ENCODE measurements at places on chromosomes 12 and 14.

GRCh38 chr12:34391771-34392581 is 369.7 kb downstream of the ALG10 start:
- no peak for DNase-seq

GRCh38 chr12:6269986-6270385 is 40.5 kb upstream of the PLEKHG6 start:
- DNase-seq, result no peak

- DNase-seq, result no peak
These were observed 221.6 kb downstream of the C12orf75 start for GRCh38 chr12:105552056-105552455.

DNA sequence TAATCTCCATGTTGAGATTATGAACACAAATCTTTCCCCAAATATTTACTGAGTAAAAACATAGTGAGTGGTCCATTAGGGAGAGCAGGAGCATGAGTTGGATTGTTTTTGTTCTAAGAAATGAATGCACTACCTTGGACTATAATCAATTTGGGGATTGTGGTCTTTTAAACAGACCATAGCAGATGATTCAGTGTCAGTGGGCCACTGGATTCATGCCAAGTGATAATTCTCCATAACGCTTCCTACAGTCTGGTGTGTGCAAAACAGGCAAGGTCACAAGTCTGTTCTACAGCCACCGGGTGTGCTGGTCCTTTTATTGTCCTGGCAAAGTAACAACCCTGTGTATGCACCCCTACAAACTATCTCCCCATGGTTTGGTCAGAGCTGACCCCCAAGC is 266.3 kb downstream of the APAF1 start:
- DNase-seq, result no peak

- no peak for DNase-seq
These were observed 30.9 kb downstream of the ERGIC2 start for GRCh38 chr12:29350080-29350479.

- no peak for DNase-seq
These were observed 35.9 kb upstream of the MED13L start for GRCh38 chr12:116313194-116313927.

DNA sequence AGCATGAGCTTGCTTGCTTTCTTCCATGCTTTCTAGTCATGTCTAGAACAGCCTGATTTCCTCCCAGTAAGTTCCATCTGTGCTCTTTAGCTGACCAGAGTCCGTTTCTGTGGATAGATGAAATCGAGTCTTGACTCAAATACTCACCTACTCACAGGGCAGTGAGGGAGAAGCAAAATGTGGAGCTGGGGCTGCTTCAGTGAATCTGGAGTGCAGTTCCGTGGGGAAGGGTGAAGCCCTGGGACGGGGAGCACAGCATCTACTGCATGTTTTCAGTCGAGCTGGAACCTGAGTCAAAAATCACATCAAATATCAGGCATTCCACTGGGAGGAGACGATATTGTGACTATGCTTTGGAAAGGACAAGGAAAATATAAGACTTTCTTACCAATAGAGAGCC is 70.3 kb upstream of the PRMT8 start:
- no peak for DNase-seq

- DNase-seq, result no peak
These were observed 76.4 kb upstream of the FOXN3 start for GRCh38 chr14:89493406-89493805.

- no peak for DNase-seq
These were observed 35.4 kb upstream of the DIO3 start for GRCh38 chr14:101525640-101526527.

- DNase-seq, result no peak
These were observed 708.0 kb downstream of the MED13L start for GRCh38 chr12:115569345-115570068.

- DNase-seq, result no peak
These were observed 75.3 kb downstream of the PPFIA2 start for GRCh38 chr12:81683881-81684280.

DNA sequence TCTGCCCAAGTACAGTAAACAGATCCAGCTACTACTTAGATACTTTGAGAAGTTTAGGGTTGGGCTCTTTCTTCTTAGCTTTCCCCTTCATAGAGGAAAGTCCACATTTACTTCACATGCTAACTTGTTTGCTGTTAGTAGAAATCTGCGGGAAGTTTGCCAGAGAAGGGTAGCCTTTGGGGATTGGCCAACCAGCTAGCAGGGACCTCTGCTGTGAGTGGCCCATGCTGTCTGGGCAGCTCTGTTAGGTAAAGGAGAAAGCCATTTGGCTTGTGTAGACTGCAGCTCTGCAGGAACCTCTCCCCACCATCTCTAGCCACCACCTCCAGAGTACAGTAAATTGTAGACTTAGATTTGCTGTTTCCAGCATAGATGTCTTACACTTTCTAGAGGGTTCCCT is 193.9 kb downstream of the RGS6 start:
- no peak for DNase-seq

GRCh38 chr12:109950625-109951024 is 45.5 kb downstream of the GIT2 start:
- DNase-seq, result no peak

GRCh38 chr12:116945886-116946550 is 35.3 kb downstream of the FBXW8 start:
- DNase-seq, result no peak

DNA sequence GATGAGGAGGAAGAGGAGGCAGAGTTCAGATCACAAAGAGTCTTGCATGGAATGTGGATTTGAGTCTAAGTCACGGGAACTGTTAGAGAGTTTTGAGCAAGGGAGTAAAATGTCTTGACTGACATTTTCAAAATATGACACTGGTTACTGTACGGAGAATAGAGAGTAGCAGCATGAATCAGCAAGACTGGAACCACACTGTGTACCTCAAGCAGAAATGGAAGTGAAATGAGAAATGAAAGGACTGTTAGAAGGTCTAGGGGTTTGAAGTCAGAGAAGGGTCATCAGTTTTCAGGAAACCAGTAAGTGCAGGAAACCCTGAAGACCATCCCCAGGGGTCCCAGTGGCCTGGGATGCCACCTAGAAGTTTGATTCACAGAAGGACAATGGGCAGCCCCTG is 236.3 kb downstream of the GALC start:
- no peak for DNase-seq

GRCh38 chr12:29223426-29223825 is 74.3 kb downstream of the FAR2 start:
- DNase-seq, result no peak

DNA sequence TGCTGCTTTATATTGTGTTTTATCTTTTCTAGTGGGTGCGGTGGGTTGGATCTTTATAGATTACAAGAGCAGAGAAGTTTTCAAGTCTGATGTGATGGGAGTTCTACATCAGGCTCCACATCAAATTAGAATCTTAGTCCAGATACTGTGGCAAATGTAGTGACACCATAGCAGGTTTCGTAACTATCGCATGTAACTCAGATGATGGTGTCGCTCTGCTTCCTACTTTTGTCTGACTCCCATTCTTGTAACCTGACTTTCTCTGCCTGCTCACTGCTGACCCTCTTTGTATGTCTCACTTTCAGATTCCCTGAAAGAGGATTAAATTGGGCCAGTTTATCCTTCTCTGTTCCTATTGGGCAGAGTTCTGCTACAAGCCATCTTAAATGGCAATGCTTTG is 22.8 kb upstream of the FBXO34 start:
- DNase-seq, result no peak

GRCh38 chr12:62631471-62632410 is 165.1 kb downstream of the MON2 start:
- DNase-seq, result no peak

- no peak for DNase-seq
These were observed 546.1 kb downstream of the SNAPC1 start for GRCh38 chr14:62308316-62308715.

DNA sequence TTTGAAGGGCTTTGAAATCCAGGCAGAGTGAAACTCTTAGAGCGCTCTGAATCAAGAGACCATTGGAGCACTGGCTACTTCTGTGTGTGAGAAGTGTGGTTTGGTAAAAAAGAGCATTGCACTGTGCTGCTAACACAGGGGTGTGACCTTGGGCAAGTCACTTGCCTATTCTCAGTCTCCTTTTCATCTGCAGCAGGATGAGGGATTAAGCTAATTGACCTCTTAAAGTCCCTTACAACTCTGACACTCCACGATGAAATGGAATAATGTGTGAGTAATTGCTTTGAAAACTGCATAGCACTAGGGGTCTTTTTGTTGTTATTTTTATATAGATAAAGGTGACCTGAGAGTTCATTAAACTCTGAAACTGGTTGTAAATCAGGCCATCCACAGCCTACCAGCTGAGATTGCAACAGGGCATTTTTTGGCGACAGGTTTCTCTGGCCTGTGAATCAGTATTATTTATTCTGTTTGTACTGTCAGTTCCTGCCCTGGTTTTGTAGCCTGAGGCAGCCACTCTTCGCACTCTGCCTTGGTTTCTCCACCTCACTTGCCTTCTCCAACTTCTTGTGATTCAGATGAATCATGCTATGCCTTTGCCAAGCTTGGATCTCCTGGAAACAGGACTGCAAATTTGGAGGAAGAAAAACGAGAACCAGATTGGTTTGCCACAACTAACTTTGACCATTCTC is 159.9 kb upstream of the PARP11 start:
- DNase-seq, result no peak

GRCh38 chr12:6031001-6031400 is 85.9 kb upstream of the ANO2 start:
- no peak for DNase-seq

Measured in stimulated activated CD4-positive, alpha-beta T cell treated with anti-CD3 and anti-CD28 coated beads, Interleukin-1b, Interleukin-23, amount 100 ng/mL, for 1 hour (primary cell).